ENCODE measurements at places on chromosomes 4 and X.

- no peak for DNase-seq
These were observed 25.1 kb downstream of the PIR start for GRCh38 chrX:15468036-15468435.

- DNase-seq = no peak
These were observed 179.4 kb upstream of the PACRGL start for GRCh38 chr4:20520901-20521300.

DNA sequence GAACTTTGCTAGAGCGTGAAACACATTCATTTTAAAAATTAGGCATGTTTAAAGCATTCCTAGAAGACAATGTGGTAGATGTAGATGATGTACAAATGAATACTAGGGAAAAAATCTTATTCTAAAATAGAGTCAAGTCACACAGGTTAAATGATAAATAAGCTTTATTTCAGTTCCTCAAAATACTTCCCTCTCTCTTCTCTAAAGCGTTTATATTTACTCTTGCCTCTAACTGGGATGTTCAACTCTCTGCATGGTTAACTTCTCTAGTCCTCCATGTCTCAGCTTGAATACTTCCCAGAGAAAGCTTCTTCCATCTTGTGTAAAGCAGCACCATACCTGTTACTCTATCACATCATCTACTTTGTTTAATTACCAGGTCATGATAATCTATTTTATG lies 30.9 kb upstream of the GLRA3 start:
- DNase-seq = no peak

- DNase-seq = no peak
These were observed 378.6 kb upstream of the EPHA5 start for GRCh38 chr4:66048861-66049260.

GRCh38 chrX:10073671-10074070 lies 83.1 kb upstream of the CLCN4 start:
- no peak for DNase-seq

- DNase-seq = no peak
These were observed 155.3 kb downstream of the GRIA3 start for GRCh38 chrX:123339221-123339905.

DNA sequence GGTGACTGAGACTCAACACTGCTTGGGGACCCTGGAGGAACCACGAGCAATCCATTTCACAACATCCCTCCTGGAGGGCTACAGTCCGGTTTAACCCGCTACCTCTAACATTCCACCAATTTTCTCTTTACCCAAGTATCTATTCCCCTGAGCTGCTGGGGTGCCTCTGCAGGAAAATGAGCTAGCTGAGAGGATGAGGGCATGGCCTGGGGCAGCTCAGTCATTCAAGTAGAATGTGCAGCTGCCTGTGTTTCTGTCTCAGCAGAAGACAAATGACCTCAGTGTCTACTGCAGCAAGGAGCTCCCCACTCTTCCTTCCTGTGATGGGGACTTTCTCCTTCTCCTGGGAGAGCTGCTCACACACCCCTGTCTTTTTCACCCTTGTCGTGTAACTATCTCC lies 120.8 kb downstream of the ZNF518B start:
- DNase-seq = no peak

DNA sequence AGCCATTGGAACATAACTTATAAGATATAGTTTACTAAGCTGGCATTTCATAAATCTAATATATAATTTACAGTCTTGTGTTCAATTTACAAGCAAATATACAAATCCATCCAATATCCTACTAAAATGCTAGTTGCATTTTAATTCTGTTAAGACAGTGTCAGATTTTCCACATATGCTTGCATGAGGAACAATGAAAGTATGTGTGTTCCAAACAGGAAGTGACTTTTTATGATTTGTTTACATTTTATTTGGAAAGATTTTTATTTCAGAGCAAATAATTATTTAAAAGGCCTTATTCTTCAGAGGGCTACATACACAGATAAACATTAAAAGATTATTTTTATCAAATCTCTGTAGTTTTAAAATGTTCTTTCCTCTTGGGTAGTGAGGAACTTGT lies 130.1 kb downstream of the KLHL34 start:
- no peak for DNase-seq

DNA sequence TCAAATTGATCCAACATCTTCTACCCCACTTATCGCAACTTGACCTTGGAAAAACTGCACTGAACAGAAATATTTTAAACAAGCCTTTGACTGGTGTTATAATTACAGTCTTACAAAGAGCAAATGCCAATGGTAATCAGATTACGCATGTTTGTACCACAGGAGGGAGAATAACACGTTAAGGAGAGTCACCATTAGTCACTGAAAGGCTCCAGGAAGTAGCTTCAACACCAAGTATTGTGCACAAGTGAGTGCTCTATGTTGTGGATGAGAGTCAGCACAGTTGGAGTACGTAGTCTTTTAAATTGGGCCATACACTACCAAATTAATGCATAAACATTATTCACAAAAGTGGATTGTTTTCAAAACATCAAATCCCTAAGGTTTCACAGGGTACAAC lies 1081.5 kb upstream of the TENM3 start:
- no peak for DNase-seq

- DNase-seq = no peak
These were observed 179.7 kb downstream of the ASMT start for GRCh38 chrX:1794586-1794985.

DNA sequence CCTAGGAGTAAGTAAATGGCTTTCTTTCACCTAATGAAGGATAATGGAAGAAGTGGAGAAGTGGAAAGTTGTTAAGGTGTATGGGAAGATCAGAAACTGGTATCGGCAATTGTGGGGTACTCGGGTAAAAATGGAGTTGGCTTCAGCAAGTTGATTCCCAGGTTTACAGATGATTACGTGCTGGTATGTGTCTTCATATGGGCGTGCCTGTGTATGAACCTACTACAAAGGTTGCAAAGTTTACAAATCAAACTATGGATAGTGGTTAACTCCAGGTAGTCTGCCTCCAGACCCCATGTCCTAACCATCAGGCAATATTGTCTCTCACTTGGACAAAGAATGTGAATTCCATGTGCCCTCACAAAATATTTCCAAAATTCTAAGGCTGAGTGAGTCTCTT lies 773 bp downstream of the TLR3 start:
- DNase-seq = no peak

DNA sequence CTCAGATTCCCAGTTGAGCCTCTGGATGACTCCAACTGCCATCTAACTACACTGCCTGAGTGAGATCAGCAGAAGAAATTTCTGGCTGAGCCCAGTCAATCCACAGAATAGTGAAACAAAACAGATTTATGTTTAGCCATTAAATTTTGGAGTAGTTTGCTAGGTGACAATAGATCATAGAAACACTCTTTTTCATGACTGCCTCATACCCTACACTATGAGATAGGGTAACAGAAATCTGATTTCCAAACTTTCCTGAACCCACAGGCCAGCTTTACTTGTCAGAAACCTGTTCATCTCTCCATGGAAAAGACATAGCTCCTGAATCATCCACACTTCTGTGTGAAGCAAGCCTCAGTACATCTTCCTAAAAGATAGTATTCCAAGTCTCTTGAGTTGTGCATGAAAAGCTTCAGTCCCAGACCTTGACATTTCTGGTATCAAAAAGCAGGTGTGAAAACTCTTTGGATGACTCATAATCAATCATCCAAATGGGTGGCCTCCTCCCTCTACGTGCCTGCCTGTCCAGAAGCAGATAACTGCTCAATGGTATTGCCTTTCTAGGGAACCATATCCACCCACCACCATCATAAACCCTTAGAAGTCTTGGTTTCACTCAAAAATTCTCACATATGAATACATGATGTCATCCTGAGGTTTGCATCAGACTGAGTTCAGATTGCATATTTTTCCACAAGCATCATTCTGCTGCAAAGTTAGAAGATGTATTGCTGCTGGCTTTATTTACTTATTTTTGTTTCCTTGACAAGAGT lies 47.5 kb upstream of the RAP2C start:
- no peak for DNase-seq

- no peak for DNase-seq
These were observed 320.3 kb upstream of the TECRL start for GRCh38 chr4:64729561-64729960.

DNA sequence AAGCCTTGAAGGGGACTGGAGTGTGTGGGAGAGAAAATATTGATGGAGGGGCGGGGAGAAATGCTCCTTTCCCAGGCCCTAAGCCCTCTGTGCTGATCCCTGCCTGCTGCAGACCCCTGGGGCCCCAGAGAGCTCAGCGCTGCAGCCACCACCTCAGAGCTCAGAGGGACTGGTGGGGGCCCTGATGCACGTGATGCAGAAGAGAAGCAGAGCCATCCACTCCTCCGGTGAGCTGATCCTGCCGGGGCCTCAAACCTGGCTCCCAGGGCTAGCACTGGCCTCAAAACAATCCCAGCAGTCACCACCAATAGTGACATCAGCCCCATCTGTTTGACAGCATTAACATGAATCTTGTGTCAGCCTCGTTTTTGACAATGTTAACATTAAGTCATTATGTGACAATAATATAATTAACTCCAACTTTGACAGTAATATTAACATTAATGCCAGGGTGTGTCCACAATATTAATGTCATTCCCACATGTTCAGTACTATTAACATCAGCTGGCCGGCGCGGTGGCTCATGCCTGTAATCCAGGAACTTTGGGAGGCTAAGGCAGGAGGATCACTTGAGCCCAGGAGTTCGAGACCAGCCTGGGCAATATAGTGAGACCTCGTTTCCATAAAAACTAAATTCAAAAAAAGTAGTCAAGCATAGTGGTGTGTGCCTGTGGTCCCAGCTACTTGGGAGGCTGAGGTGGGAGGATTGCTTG lies 5.8 kb downstream of the WAS start:
- DNase-seq = no peak

GRCh38 chr4:57136281-57136680 lies 26.1 kb upstream of the IGFBP7 start:
- no peak for DNase-seq

DNA sequence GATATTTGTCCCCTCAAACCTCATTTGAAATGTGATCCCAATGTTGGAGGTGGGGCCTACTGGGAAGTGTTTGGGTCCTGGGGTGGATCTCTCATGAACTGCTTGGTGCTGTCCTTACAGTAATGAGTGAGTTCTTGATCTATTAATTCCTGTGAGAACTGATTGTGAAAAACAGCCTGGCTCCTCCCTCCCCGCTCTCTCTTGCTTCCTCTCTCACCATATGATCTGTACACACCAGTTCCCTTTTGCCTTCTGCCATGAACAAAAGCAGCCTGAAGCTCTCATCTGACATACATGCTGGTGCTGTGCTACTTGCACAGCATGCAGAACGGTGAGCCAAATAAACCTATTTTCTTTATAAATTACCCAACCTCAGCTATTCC lies 11.2 kb upstream of the YIPF7 start:
- no peak for DNase-seq

DNA sequence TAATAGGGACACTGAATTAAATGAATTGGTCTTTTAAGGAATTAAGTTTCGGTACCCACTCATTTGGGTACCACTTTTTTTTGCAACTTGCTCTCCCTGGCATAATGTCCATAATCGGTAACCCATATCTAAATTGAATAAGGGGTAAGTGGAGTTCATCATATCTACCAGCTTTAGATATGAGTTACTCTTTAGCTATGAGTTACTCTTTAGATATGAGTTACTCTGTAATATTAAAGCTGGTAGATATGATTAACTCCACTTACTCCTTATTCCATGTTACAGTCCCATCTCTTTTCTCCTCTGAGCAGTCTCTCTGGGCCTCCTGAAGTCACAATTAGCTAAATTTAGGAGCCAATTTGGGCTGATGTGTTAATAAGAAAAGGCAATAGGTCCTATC lies 85.7 kb downstream of the TEX13C start:
- DNase-seq = no peak

DNA sequence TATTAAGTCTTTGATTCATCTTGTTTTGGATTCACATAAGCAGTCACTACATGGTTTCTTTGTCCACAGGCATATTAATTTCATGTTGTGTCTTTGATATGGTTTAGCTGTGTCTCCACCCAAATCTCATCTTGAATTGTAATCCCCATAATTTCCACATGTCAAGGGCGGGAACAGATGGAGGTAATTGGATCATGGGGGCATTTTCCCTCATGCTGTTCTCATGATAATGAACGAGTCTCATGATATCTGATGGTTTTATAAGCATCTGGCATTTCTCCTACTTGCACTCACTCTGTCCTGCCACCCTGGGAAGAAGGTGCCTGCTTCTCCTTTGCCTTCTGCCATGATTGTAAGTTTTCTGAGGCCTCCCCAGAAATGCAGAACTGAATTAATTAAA lies 1811.2 kb upstream of the PCDH10 start:
- no peak for DNase-seq

GRCh38 chrX:70432936-70433847 lies 10.1 kb downstream of the GDPD2 start:
- no peak for DNase-seq

DNA sequence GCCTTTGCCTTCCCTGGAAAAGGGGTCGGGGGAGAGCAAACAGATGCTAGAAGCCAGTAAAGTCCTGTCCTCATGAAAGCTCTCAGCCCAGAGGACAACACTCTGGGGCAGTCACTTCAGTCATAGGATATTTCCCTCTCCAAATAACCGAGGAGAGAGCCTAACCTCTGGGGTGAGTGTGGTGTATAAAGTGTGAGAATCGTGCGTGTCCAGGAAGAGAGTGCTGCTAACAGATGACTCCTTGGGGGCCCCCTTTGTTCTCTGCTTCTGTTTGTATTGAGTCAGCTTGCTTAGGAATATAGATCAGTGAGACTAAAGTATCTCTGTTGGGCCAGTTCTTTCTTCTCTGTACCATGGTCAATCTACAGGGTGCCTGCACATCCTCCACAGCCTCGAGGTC lies 247.2 kb downstream of the PALLD start:
- no peak for DNase-seq

- no peak for DNase-seq
These were observed 942.9 kb upstream of the PABPC4L start for GRCh38 chr4:135144498-135144897.

GRCh38 chr4:4971796-4972195 lies 47.5 kb downstream of the CYTL1 start:
- no peak for DNase-seq

DNA sequence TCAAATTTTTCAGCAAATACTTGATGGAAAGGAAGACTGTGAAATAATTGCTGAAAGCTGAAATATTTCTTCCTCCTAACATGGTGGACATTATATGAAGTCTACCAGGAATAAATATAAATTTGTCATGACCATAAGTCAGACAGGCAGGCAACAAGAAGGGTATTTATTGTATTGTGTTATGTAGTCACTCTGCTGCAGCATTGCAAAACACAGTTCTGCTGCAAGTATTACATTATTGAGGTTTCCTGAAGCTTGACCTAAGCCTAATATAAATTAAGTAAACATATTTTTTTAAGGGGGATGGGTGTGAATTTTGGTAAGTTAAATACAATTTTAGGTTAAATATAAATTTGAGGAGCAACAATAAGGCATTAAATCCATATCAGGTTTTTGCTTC lies 60.2 kb upstream of the MAOA start:
- DNase-seq = no peak
